ENCODE measurements at places on chromosomes 6 and 20. TPM values are rescaled to one million over a fixed set of nuclear protein-coding genes. Genes with fewer than 3 reads are reported as not detected.

SLC22A3 gene
- 9.1 TPM for polyA plus RNA-seq

BPIFA1 gene
- polyA plus RNA-seq, result not detected

- DNase-seq, result no peak
Measured at GRCh38 chr6:133424359-133424758, 183.2 kb downstream of the EYA4 start.

- no peak for DNase-seq
Measured at GRCh38 chr6:14638906-14639761, 521.6 kb downstream of the CD83 start.

DNA sequence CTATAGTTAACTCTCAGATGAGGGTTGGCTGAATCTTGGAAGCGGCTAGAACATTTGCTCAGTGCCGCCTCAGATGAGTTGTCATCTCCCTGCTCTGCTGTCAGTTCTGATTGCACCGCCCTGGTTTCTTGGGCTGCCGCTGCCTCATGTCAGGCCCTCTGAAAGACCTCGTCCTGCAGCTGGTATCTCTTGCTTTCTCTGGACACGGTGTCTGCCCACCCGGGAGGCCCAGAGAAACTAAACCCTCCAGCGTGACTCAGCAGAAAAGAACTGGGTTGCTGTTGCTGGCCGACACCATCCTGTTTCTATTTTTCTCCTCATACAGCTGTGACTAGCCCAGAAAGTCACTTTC lies 355.4 kb downstream of the CD83 start:
- no peak for DNase-seq

Measured in urinary bladder (tissue), 4 donors.